Esophagus muscularis mucosa (tissue), 4 donors: ENCODE measurements at places on chromosomes 2 and 18. TPM values are rescaled to one million over a fixed set of nuclear protein-coding genes. Genes with fewer than 3 reads are reported as not detected.

DNA sequence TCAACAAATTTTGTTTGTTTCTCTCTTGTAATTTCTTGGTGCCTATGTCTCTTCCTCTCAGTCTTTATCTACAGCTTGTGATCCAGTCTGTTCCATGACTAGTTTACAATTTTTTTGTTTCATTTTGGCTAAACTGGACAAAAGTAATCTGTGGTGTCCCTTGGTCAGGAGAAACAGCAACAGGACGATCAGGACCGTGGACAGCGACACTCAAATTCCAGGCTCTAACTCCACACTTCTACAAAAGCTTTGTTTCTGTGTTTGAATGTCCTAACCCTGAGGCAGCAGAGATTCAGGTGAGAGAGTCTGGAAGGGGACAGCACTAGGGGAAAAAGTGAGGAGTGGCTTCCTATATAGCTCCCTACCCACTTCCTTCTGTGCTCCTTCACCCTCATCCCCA, 593.3 kb upstream of the FANCL start:
- no peak for DNase-seq

CNDP1 gene
- not detected for total RNA-seq

MDH1B gene
- 1.2 TPM for total RNA-seq

GRCh38 chr18:3689091-3689490, 239.1 kb downstream of the TGIF1 start:
- DNase-seq, result peak; percentile 10

RAB6C gene
- total RNA-seq, result 0.57 TPM

TRIB2 gene
- total RNA-seq, result 32.2 TPM

GRCh38 chr18:57234346-57234745, 87.5 kb downstream of the BOD1L2 start:
- no peak for DNase-seq

IL1R2 gene
- 7.4 TPM for total RNA-seq

INPP1 gene
- 22.4 TPM for total RNA-seq

REV1 gene
- 30.8 TPM for total RNA-seq

RESP18 gene
- total RNA-seq, result not detected

TUBA4B gene
- total RNA-seq, result not detected

DNA sequence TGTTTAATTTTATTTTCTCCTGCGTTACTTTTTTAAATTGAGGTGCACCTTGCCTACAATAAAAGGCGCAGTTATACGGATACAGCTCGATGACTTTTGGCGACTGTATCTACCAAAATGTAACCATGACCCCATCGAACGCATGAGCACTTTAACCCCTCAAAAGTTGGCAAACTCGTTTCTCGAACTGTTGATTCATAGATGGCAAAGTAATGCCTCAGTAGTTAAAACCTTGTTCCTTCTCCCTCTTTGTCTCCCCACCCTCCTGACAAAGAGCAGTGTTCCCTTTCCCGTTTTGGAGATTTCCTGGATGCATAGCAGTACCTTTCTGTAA, 577 bp downstream of the MOGAT1 start:
- no peak for DNase-seq

CD8B gene
- total RNA-seq, result 4.3 TPM

GRCh38 chr2:236752096-236752495, 182.5 kb downstream of the ACKR3 start:
- DNase-seq, result no peak

DNA sequence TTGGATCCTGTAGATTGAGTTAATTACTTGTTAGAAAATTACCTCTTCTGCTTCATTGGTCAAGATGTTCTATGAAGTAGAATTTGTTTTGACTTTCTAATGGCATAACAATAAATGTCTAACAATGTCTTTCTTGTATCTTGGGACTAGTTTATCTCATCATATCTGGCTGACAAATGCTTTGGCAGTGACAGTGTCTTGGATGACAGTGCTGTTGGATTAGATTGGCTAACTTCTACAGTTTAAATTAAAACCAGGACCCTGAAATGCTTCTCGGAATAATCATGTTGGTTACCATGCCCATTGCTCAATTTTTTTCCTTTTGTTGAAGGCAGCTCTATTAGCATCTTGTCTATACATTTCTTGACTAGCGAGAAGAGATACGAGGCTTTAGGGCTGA, 176.9 kb downstream of the PARD3B start:
- DNase-seq, result no peak

VAPA gene
- total RNA-seq, result 257 TPM

PDIA6 gene
- total RNA-seq, result 85.3 TPM

DNA sequence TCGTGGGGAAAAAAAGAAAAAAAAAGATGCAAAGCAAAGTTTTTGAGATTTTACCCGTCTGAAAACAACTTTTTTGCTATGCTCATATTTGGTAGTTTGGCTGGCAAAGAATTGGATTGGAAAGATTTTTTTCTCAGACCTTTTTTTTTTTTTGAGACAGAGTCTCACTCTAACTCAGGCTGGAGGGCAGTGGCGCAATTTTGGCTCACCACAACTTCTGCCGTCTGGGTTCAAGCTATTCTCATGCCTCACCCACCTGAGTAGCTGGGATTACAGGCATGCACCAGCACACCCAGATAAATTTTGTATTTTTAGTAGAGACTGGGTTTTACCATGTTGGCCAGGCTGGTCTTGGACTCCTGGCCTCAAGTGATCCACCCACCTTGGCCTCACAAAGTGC, 56.3 kb upstream of the TANC1 start:
- peak; percentile 31 for DNase-seq

DNA sequence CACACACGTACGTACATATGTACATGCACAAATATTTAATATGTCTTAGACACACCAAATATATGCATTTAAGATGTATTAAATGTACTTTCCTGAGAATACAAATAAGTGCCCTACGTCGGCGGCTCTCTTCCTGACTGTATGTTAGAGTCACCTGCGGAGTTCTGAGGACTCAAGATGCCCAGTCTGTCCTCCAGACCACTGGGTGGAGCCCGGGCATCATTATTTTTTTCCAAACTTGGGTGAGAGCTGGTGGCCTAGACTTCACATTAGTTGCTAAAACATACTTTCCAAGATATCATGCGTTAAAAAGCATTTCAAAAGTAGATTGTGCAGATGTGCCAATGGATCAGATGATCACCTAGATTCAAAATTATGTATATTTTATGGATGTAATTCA, 2.9 kb downstream of the IL18R1 start:
- DNase-seq, result no peak

AGXT gene
- total RNA-seq, result not detected

DNA sequence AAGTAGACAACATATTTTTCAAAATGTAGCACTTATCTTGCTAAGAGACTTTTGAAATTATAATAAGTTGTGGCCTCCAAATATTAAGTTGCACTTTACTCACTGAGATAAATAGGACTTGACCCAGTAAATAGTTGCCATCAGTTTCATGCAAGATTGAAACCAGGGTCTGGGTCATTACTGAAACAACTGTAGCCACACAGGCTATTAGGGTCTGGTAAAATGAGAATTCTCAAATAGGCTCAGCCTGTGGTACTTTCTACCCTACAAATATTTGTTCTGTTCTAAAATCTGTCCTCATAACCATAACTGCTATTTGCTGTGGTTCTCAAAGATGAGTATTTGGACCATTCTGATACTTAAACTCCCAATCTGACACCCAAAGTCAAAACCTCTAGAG, 115.4 kb upstream of the STK17B start:
- DNase-seq, result no peak

GRCh38 chr18:46224181-46224775, 120.1 kb downstream of the HAUS1 start:
- DNase-seq, result no peak

RGPD3 gene
- total RNA-seq, result 0.46 TPM

- no peak for DNase-seq
These were observed 93.5 kb downstream of the SPIRE1 start for GRCh38 chr18:12564378-12564777.

- no peak for DNase-seq
These were observed 40.5 kb downstream of the RPL37A start for GRCh38 chr2:216539120-216539519.

- DNase-seq, result no peak
These were observed 263.5 kb downstream of the ZNF407 start for GRCh38 chr18:74861154-74861553.

GRCh38 chr2:60453301-60453700, 100.2 kb downstream of the BCL11A start:
- no peak for DNase-seq

GNLY gene
- 2.9 TPM for total RNA-seq

CXCR1 gene
- total RNA-seq, result 0.13 TPM

- no peak for DNase-seq
These were observed 91.7 kb downstream of the ZCCHC2 start for GRCh38 chr18:62614494-62614893.

SLC19A3 gene
- 0.42 TPM for total RNA-seq

ERICH2 gene
- total RNA-seq, result not detected

NGEF gene
- total RNA-seq, result 0.98 TPM

FTCDNL1 gene
- total RNA-seq, result 1.6 TPM

PPP4R3B gene
- 84.2 TPM for total RNA-seq

MBOAT2 gene
- total RNA-seq, result 19.9 TPM

DNA sequence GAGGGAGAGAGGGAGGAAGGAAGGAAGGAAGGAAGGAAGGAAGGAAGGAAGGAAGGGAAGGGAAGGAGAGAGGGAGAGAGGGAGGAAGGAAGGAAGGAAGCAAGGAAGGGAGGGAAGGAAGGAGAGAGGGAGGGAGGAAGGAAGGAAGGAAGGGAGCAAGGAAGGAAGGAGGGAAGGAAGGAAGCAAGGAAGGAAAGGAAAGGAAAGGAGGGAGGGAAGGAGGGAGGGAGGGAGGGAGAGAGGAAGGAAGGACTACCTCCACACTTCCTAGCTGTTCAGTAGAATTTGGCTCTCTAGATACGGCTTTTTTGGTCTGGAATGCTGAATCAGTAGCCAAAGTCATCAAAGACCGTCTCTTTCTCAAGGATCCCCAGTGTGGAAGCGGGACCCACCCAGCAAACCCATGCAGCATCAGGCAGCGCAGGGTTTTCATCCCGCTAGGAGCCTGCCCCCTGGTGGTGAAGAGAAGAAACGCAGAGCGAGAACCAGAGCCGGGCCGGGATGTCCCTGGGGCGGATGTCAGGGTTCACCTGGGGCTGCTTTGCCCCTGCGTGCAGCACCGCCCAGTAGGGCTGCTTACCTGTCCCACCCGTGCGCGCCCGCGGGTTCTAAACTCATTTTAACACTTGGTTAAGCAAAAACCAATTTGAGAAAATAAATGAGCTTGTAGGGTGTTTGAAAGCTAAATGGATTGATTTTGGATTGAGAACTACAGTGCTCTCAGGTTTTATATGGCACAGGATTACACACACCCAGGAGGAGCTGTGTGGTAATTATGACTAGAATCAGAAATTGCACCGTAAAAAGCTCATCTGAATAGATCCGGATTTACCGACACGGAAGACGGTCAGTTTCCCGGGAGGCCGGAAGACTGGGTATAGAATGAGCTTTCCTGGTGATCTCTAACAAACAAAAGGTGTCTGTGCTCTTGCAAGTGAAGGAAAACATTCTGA, 48.1 kb upstream of the ARL4C start:
- DNase-seq, result no peak

TTN gene
- 2.8 TPM for total RNA-seq

- no peak for DNase-seq
These were observed 5.2 kb upstream of the TRAF3IP1 start for GRCh38 chr2:238315031-238315595.

PLEK gene
- total RNA-seq, result 23.4 TPM

GRCh38 chr18:74544898-74545297, 10.6 kb downstream of the CNDP1 start:
- DNase-seq, result no peak

GRCh38 chr2:217553202-217553601, 449.6 kb downstream of the TNS1 start:
- no peak for DNase-seq

NT5C1B gene
- not detected for total RNA-seq
